T-helper 17 cell (primary cell): ENCODE measurements at places on chromosomes 1 and 21. TPM values are rescaled to one million over a fixed set of nuclear protein-coding genes. Genes with fewer than 3 reads are reported as not detected.

The RAB29 gene
- 38.2 TPM for total RNA-seq

The VASH2 gene
- 0.55 TPM for total RNA-seq

The ETNK2 gene
- total RNA-seq = 8.9 TPM

The PTGFRN gene
- total RNA-seq = 1.3 TPM

The MROH7 gene
- 0.77 TPM for total RNA-seq

The MCOLN2 gene
- 26.7 TPM for total RNA-seq

The ITGB2 gene
- 359 TPM for total RNA-seq

The USP25 gene
- total RNA-seq = 52.0 TPM

The KCND3 gene
- total RNA-seq = 2.2 TPM

The KCNK2 gene
- not detected for total RNA-seq

The IVL gene
- total RNA-seq = not detected

The HRNR gene
- total RNA-seq = not detected

The URB2 gene
- 10.7 TPM for total RNA-seq

The CHRM3 gene
- total RNA-seq = 0.02 TPM

The LCE3D gene
- total RNA-seq = not detected

The CSMD2 gene
- total RNA-seq = not detected

The FCRLA gene
- not detected for total RNA-seq

The CRNN gene
- total RNA-seq = not detected

The TINAGL1 gene
- total RNA-seq = not detected

The S100A7 gene
- total RNA-seq = not detected

The OR2T35 gene
- total RNA-seq = not detected

The C1QTNF12 gene
- total RNA-seq = 2.0 TPM

The AADACL4 gene
- total RNA-seq = not detected

The OR2L3 gene
- not detected for total RNA-seq

The LCE2A gene
- not detected for total RNA-seq

The KCNJ9 gene
- total RNA-seq = not detected

The C1orf226 gene
- total RNA-seq = not detected

The CTTNBP2NL gene
- total RNA-seq = 0.91 TPM

The ERICH3 gene
- total RNA-seq = not detected

The C1orf174 gene
- total RNA-seq = 16.4 TPM

The NTNG1 gene
- total RNA-seq = not detected

The STXBP3 gene
- 56.4 TPM for total RNA-seq

The LYPD8 gene
- total RNA-seq = not detected

The TSACC gene
- not detected for total RNA-seq

The HMCN1 gene
- total RNA-seq = 0.57 TPM

The BEND5 gene
- total RNA-seq = 0.92 TPM

The HES3 gene
- not detected for total RNA-seq

The DSCAM gene
- not detected for total RNA-seq

The DHX9 gene
- 273 TPM for total RNA-seq

The PLEKHG5 gene
- 12.8 TPM for total RNA-seq

The CFHR3 gene
- not detected for total RNA-seq

The FCRL2 gene
- total RNA-seq = 0.44 TPM

The PYHIN1 gene
- 48.1 TPM for total RNA-seq

The PRMT6 gene
- total RNA-seq = 6.4 TPM

The ALX3 gene
- not detected for total RNA-seq

The CACHD1 gene
- not detected for total RNA-seq

The NCF2 gene
- 14.7 TPM for total RNA-seq

The THEM5 gene
- 0.89 TPM for total RNA-seq

The KCNH1 gene
- total RNA-seq = not detected

The PDZK1 gene
- 0.55 TPM for total RNA-seq

The ARMH1 gene
- total RNA-seq = 56.8 TPM

The SDHC gene
- total RNA-seq = 76.8 TPM

The RWDD3 gene
- total RNA-seq = 13.4 TPM

The ABCD3 gene
- total RNA-seq = 17.1 TPM

The CHML gene
- 7.9 TPM for total RNA-seq
